ENCODE measurements at places on chromosomes 5 and 9.

- DNase-seq, result no peak
These were observed 167.4 kb downstream of the ZDHHC21 start for GRCh38 chr9:14525856-14526255.

- DNase-seq, result no peak
These were observed 9.8 kb upstream of the MIER3 start for GRCh38 chr5:56961746-56962145.

GRCh38 chr9:137749511-137749910 is 128.1 kb upstream of the CACNA1B start:
- no peak for DNase-seq

DNA sequence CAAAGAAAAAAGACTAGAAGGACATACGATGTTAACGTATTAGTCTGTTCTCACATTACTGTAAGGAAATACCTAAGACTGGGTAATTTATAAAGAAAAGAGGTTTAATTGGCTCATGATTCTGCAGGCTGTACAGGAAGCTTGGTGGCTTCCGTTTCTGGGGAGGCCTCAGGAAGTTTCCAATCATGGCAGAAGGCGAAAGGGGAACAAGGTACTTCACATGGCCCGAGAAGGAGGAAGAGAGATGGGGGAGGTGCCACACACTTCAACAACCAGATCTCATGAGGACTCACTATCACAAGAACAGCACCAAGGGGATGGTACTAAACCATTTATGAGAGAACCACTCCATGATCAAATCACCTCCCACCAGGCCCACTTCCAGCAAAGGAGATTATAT is 110.1 kb downstream of the CARTPT start:
- DNase-seq, result no peak

DNA sequence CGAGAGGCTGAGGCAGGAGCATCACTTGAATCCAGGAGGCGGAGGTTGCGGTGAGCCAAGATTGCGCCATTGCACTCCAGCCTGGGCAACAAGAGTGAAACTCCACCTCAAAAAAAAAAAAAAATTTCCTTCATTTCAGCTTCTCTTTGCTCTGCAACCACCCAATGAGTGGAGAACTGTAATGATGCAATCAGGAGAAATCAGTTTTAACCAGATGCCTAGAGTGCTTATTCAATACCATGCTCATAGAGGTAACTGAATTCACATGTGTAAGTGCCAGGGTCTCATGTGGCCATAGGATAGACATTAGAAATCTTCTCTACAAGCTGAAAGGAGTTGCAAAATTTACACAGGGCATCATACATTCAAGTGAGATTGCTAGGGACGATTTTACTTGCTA is 70.6 kb downstream of the HMHB1 start:
- no peak for DNase-seq

DNA sequence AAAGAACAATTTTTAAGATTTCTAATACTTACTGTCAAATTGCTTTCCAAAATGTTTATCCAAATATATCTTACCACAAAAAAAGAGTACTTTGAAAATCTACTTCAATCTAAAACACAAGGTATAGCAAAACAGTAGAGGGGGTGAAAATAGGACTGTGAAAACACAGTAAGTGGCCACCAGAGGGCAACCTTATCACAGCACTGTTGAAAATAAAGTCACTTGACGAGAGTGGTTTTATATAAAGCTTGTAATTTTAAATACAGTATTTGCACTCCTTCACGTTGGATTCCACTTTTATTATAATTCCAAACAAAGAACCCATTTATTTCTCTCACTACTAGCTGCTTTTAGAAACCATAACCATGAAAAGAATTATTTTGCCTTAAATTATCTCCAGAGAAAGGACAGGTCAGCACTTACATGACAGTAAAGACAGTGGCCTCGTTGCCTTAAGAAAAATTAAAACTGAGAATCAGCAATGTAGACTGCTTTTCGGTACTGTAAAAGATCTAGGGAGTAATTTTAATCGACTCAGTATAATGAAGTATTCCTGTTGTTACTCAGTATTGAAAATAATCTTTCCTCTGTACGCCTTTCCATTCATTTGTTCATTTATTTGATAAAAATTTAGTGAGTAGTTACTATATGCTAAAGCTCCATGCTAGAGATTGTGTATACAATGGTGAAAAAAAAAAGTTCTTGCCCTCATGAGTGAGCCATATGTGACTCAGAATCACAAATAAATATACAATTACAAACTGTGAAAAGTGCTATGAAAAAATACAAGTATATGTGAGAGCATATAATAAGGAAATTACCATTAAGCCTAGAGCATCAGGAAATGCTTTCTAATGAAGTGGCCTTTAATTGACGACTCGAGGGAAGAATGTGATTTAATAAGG is 40.0 kb upstream of the CDK5RAP2 start:
- peak; percentile 44 for DNase-seq

- DNase-seq, result no peak
These were observed 55.2 kb downstream of the RIC1 start for GRCh38 chr9:5684101-5684500.

- DNase-seq, result no peak
These were observed 837.0 kb downstream of the DNAH5 start for GRCh38 chr5:13107537-13107936.

GRCh38 chr5:80184235-80185023 is 71.4 kb downstream of the SERINC5 start:
- DNase-seq, result no peak

DNA sequence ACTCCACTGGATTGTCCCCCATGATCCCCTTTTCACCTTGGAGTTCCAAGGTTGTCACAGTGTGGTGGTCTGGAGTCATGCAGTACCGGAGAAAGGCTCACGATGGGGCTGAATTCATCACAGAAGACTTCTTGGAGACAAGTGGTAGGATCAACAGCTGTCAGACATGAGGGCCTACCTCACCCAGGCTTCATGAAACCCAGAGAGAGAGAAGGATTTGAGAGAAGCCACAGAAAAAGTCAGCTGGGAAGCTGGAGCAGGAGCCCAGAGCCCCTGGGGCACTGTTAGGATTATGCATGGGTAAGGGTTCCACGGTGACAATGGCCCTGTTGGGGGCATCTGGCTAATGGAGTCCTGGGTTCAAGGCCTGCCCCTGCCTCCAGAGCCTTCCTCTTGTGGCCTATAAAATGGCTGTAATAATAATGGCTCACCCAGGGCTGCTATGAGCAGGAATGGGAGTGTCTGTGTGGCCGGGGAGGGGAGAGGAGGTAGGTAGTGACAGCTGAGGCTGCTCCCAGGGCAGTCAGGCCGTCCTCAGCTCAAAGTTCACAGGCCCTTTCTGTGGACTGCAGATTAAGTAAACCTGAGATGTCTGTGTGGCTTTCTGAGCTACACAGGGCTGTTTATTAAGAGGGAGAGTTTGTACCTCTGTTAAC is 910 bp downstream of the TRIM14 start:
- no peak for DNase-seq

GRCh38 chr5:117856713-117857112 is 1131.6 kb downstream of the DTWD2 start:
- no peak for DNase-seq

DNA sequence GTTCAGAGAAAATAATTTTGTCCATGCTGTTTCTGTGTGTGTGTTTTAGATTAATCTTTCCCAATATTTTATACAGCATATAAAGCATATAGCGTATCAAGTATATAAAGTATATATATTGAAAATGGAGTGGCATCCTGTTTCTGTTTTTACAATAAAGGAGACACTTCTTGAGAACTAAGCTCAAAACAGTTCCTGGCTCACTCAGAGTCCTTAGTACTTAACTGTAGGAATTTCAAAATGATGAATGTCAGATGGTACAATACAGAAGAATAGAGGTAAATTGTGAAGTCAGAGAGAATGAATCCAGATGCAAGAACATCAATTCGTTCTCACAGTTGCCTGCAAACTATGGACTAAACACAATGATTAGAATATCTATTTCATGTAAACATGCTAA is 68.7 kb upstream of the TAS2R1 start:
- no peak for DNase-seq

- no peak for DNase-seq
These were observed 55.3 kb downstream of the JAKMIP2 start for GRCh38 chr5:147727200-147727599.

GRCh38 chr9:4315582-4316215 is 15.8 kb upstream of the GLIS3 start:
- DNase-seq, result peak; percentile 75

DNA sequence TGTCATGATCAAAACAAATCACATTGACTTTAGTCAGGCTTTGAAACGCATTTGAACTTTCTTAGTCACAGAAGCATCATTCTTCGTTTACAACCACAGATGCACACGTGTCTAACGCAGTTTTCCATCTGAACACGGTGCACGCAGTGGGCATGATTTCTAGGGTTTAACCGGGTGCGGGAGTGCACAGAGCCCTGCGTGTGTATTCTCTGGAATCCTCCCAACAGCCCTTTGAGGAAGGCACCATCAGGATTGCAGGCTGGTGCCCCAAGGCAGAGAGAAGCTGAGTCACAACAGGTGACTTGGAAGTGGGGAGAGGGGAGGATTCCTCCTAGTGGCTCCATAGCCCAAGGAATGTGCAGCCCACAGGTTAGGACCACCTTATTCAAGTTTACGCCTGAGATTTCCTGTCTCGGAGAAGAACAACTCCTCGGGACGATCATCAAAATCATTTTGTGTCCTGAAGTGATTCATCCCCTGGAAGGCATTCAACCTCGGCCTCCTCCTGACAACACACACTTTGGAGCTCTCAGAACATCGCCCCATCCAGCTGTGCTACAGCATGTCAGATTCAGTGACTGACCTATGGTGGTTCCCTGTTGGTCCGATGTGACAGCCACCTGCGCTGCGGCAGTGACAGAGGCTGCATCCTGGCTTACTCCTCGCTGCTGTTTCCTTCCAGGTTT is 13.1 kb downstream of the ROPN1L start:
- no peak for DNase-seq

- no peak for DNase-seq
These were observed 58.1 kb downstream of the SLIT3 start for GRCh38 chr5:169242849-169243186.

DNA sequence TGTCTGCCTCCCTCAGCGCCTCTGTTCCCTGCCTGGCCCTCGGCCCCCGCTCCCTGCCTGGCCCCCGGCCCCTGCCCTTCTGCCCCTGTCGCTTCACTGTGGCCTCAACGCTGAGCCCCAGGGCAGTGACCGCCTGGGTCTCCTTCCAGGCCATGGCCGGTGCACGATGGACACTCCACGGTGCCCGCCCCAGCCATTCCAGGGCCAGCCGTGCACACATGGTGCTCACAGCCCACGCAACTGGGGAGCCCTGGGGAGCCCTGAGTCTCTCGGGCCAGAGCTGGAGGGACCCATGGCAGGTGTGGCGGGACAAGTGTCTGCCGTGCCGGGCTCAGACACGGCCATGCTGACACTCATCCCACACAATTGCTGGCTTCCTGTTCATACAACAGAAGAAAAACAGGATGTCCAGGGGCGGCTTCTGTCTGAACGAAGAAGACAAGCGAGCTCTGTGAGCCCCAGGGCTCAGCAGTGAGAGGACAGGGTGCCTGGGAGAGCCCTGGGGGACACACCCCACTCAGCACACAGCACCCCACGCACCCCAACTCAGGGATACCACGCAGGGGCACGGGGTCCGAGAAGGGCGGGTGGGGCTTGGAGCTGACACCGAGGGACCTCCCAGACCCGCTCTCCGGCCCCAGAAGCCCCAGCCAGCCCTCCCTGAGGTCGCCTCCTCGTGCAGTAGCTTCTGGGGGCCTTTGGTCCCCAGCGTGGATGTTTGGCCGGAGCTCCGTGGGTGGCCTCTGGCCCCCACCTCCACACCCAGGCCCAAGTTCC is 35.7 kb downstream of the EXD3 start:
- DNase-seq, result peak; percentile 8

DNA sequence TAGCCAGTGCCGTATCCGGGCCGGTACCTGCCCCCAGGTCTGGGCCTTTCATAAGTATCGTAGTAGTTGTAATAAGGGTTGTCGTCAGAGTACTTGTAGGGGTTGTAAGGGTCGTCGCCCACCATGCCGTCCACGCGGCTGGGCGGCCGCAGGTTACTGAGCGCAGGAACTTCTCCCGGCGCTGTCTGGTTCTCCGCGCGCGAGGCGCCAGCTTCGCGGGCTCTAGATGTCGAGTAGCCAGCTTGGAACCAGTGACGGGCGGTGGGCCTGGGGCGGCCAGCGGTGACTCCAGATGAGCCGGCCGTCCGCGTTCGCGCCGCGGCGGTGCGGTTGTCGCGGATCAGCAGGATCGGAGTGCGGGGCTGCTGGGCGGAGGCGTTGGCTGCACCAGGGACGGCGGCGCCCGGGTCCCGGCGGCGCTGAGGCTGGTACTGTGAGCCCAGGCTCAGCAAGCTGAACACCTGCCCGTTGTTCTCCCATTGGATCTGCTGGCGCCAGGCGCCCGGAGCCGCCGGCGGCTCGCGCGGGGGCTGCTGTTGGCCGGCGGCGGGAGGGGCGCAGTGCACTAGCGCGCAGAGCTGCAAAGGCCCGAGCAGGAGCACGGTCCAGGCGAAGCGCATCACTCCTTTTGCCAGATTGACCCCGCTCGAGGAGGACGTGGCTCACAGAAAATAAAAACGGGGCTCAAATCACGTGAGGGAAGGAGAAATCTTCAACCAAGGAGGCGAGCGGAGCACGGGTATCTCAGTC is 518 bp downstream of the LOX start:
- no peak for DNase-seq

- no peak for DNase-seq
These were observed 184.3 kb downstream of the CTNND2 start for GRCh38 chr5:11719888-11720481.

- no peak for DNase-seq
These were observed 59.0 kb downstream of the MARCHF11 start for GRCh38 chr5:16120579-16120978.

DNA sequence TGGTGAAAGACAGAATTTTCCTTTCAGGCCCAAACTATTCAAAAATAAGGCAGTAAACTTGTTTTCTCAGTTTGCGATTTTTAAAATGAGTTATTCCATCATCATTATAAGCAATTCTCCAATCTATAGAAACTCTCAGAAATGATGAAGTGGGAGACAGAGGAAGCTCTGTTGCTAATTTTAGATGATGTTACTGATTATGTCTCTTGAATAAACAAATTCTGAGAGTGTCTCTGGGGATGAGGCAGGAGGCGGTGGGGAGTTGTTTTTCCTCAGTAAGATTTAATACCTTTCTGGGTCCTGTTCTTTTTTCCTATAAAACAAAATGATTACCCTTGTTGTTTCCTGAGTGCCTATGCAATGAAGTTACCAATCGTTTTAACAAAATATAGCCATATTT is 43.9 kb upstream of the TEX48 start:
- DNase-seq, result no peak

DNA sequence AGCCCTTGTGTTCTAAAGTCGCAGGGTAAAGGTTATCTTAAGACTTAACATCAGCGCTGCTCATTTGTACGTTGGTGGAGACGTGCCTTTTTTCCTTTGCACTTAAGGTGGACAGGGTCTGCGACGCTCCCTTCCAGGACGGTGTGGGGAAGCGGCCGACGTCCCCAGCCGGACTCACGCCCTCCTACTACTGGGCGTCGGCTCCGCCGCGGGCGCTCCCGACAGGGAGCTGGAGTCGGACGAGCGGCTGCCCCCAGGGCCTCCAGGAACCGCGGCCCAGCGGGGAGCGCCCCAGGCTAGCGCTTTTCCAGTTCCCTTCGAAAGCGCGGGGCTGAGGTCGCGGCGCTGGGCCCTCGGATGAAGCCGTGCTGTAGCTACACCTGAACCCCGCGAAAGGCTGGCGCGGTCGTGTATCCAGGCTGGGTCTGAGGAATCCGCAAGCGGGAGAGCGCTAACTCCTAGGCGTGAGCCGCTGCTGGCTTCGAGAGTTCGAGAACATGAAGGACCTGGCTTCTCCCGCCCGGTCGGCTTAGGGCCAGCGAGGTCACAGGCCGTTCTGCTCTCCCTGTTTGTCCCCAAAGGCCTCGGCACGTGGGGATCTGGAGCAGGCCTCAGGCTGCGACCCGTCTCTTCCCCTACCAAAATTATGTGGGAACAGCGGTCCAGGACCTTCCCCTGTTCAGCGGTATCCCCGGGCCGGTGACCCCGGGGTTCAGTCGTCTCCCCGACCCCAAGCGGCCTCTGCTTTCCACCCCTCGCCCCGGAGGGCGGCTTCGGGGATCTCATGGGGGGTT is 3.8 kb upstream of the DMRT3 start:
- DNase-seq, result no peak

All from stimulated activated CD4-positive, alpha-beta T cell treated with anti-CD3 and anti-CD28 coated beads, TNF-alpha, amount 100 ng/mL, for 48 hours (primary cell).